ENCODE measurements at places on chromosomes 4 and X. TPM values are rescaled to one million over a fixed set of nuclear protein-coding genes. Genes with fewer than 3 reads are reported as not detected.

GRCh38 chr4:30870513-30870912, 150.3 kb downstream of the PCDH7 start:
- no peak for DNase-seq

DNA sequence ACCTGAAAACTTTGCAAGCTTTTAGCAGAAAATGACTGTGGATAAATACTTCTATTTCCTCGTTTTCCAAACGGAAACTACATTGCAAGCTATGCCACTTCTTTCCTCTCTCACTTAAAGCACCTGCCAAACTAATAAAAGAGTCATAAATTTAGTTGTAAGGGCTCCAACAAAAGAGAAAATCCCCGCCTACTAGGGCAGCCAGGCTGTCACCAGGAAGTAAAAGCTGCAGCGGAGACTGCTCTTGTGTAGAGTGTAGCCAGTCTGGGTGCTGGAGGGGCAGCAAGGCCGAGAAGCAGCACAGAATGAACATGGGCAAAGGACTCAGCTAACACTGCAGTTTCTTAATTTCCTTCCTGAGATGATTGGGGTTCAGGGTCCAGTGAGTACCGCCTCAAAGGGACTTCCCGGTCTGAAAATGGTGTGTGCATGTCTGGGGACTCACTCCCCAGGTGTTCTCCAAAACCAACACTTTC, 89.3 kb upstream of the MAML3 start:
- DNase-seq, result no peak

DNA sequence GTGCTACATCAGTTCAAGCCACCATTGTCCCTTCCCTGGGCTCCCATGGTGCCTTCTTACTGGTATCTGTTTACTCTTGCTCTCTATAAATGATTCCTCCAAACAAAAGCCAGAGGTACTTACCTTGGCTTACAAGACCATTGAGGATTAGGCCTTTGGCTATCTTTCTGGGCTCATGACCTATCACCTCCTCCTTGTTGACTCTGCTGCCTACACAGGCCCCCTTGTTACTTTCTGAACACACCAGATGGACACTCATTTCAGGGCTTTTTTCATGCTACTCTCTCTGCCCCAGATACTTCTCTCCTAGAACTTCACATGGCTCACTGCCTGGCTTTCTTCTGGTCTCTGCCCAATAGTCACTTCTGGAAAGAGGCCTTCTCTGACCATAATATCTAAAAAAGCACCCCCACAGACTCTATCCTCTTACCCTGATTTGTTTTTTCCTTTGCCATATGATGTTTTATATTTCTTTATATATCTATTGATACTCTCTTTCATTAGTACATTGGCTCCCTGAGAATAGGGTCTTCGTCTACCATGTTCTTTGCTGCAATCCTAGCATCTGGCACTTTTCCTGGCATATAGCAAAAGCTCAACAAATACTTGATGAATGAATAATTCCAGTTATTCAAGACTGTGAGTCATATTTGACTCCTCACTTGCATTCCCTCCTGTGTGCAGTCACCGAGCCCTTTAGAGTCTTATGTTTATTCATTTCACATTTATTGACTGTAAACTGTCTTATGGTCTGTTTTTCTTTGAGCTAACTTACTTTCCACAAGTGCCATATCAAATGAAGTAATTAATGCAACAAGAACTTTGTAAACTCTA, 27.1 kb upstream of the TAPT1 start:
- no peak for DNase-seq

DNA sequence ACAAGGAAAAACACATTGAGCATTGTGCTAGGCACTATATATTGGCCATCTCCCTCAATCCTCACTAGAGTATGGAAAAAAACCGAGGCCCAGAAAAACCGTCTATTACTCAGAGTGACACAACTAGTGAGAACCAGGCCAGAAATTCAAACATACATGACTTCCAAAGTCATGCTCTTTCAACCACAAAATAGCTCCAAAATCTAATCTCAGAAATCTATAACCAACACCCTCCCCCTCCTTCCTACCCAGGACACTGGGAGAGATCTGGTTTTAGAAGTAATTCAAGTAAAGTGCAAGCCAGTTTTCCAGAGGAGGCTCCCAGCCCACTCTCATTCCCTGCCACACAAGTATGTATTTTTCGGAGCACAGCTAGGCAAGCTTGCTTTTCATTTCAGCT, 7.6 kb downstream of the HS3ST1 start:
- no peak for DNase-seq

Gene RHOXF2B
- total RNA-seq, result not detected

Gene SPIN2B
- total RNA-seq, result 8.0 TPM

Gene TSPAN7
- total RNA-seq, result 43.7 TPM
